ENCODE measurements at places on chromosomes 2 and 18.

DNA sequence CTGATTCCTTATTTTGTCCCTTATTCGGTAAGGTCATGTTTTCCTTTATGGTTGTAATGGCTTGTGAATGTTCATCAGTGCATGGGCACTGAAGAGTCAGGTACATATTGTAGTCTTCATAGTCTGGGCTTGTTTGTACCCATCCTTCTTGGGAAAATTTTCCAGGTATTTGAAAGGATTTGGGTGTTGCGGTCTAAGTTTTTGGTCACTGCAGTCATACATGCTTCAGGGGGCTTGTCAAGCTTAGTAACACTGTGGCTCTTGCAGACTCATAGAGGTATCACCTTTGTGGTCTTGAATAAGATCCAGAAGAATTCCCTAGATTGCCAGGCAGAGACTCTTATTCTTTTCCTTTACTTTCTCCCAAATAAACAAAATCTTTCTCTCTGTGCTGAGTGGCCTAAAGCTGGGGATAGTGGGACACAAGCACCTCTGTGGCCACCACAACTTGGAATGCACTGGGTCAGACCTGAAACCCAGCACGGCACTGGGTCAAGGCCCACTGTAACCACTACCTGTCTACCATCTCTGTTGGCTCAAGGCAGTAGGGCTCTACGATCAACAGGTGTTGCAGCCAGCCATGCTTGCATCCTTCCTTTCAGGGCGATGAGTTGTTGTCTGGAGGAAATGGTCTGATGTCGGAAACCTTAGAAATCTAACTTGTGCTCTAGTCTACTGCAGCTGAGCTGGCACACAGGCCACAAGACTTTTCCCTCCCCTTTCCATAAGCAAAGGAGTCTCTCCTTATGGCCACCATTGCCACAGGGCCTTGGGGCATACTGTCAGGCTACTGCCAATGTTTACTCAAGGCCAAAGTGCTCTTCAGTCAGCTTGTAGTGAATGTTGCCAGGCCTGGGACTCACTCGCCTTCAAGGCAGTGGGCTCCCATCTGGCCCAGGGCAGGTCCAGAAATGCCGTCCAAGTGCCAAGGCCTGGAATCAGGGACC is 21.5 kb downstream of the IL1RN start:
- no peak for DNase-seq

- DNase-seq, result peak; percentile 15
Measured at GRCh38 chr2:181305301-181306123, 151.7 kb upstream of the ITGA4 start.

DNA sequence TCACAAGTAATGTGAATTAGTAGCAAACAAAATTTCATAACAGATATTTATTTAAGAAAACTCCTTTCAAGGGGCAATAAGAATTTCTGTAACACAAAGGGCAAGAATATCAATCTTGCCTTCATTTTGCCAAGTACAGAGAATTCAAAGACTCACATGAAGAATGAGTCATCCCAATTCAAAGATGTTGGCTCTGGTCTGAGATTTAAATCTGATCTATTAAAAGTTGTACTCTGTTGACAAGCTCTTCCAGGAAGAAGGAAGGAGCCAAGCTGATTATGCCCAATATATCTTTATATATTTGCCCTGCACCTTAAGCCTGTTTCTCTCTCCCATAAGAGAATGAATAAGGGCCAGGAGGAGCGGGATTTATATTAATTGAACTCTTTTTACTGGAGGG is 55.9 kb upstream of the RPE start:
- DNase-seq, result peak; percentile 12

- no peak for DNase-seq
Measured at GRCh38 chr18:2237706-2238105, 333.6 kb downstream of the METTL4 start.

- no peak for DNase-seq
Measured at GRCh38 chr2:4695281-4695861, 992.0 kb downstream of the DCDC2C start.

- peak; percentile 47 for DNase-seq
Measured at GRCh38 chr2:230684270-230685168, 28.1 kb upstream of the CAB39 start.

DNA sequence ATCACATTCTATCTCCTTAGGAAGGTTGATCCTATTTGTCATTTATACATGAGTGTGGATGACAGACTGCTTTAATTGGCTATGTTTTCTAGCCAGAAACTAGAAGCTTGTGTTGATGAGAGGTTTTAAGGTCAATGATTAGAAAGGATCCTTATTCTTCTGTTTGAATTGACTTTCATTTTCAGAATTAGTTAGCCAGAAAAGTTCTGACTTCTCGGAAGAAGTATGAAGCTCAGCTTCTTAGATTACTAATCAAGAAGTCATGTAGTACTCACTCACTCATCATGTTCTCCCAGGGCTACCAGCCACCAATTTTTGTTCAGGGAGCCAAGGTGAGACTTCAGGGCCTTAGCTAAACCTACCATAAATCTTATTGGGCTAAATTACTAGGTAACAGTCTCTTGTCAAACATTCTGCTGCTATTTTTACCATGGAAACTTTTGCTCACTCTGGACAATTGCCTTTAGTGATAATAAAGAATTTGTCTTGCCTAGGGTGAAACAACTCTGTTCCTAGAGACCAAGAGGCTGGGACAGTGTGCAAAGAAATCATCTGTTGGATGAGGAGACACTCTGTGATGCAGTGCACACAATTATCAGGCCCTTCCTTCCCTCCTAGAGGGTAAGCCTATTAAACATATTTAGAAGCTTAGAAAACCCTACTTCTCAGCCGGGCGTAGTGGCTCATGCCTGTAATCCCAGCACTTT is 111.6 kb upstream of the DNMT3A start:
- DNase-seq, result peak; percentile 48

GRCh38 chr18:74378179-74378682 is 62.6 kb downstream of the C18orf63 start:
- peak; percentile 66 for DNase-seq

DNA sequence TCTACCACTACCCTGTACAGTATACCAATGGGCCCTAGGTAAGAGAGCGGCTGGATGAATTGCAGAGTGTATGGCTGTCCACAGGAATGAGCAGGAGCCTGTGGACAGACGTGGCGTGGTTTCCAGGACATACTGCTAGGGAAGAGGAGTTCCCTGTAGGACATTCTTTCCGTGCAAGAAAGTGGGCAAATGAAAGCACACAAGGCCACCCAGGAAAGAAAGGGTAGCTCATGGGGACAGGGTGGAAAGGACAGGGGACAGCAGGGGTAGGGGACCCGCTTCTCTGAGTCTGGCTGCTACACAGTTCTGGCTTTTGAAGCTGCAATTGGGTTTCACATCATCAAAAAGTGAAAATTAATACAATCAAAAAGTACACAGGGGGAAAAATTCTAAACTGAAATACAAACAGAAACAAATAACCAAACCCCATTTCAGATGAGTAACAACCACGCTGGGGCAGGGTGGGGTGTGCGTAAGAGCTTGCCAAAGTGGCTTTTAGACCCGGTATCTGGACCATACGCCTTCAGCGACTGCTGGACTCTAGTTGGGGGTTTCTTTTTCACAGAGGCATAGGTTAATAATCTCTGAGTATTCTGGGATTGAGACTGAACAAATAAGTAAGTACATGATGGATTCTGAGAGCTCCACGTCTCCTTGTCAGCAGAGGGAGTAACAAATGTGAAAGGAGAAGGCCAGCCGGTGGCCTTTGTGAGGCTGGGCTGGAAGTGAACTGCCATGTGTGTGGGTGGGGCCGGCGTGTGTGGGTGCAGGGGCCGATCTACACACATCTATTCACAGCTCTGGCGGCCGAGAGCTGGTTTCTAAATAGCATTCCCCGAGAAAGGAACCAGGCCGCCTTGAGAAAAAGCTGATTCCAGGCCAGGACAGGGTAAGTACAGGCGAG is 84.0 kb downstream of the HDAC4 start:
- peak; percentile 83 for DNase-seq

GRCh38 chr2:65314801-65315441 is 87.3 kb downstream of the ACTR2 start:
- no peak for DNase-seq

DNA sequence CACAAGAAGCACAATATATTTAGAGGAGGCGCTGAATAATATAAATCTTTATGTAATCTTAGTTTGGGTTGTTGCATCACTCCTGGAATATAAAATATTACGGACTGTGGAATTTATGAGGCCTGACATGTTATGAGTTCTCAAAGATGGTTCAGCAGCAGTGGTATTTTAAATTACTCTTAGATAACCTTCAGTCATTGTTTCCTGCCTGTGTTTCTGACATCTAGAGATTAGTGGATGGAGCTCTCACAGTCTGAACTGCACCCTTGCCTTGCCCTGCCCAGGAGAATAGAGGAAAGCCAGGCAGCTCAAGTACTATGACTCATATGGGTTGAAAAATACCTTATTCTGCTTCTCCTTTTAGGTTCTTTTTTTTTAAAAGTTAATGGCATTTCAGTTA is 70.0 kb downstream of the ACSL3 start:
- no peak for DNase-seq

DNA sequence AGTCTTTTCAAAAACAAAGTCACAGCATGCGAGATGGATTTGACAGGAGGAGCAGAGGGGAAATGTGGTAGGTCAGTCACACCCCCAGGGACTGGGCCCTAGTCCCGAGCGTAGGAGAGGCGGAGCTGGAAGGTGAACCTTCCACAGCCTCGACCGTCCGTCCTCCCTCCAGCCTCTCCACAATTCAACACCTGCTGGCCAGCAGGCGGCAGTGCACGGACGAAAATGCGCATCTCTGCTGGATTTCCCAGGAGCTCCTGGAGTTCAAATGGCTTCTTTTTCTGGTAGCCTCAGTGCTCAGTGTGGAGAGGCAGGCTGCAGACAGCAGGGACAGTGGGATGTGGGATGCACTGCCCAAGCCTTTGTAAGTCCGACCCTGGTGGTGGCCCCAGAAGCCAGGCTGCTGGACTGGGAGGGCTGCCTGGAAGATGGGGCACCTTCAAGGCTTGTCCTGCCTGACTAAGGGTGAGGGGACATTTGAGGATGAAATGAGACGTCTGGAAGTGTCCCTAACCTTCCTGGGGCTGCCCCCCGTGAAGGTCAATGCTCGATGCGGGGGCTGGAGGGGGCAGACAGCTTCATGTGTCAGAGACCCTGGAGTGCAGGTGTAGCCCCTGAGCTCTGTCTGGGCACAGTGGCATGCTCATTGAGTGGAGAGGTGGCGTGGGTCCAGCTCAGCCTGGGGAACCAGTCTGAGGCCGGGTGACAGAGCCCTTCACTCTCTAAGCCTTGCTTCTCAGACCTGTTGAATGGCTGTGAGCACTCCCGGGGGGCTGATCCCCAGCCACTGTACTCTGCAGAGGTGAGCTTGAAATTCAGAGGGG is 189.5 kb downstream of the TFCP2L1 start:
- DNase-seq, result peak; percentile 79

DNA sequence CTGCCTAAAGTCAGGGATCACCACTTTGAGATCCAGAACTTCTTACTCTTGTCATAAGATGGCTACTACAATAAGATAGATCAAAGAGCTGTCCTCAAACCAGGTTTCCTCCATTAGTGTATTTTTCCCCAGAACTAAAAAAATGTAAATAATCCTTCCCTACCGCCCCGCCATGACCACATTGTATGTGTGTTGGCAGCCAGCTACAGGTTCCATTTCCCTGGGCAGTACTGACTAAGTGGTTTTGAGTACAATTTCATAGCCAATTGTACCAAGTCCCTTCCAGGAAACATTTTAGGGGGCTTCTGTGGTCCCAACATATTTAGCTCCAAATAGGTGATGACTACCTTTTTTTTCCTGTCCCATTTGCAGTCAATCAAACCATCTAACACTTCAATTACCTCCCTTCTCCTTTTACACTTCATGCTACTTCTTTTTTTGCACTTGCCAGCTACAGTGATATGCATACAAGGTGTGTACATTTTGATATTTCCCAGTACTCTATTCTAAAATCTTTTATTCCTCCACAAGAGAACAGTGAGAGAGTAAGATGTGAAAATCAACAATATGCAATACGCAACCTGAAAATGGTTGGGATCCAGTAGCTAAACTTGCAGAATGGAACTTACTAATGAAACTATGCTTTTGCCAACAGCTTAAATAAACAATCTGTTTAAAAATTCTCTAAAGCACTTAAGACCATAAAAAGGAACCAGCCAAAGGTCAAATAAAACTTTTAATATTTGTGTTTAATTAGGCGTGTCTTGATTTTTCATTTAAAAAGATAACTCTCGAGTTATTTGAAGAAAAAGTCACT is 3.9 kb downstream of the PUM2 start:
- DNase-seq, result peak; percentile 13

DNA sequence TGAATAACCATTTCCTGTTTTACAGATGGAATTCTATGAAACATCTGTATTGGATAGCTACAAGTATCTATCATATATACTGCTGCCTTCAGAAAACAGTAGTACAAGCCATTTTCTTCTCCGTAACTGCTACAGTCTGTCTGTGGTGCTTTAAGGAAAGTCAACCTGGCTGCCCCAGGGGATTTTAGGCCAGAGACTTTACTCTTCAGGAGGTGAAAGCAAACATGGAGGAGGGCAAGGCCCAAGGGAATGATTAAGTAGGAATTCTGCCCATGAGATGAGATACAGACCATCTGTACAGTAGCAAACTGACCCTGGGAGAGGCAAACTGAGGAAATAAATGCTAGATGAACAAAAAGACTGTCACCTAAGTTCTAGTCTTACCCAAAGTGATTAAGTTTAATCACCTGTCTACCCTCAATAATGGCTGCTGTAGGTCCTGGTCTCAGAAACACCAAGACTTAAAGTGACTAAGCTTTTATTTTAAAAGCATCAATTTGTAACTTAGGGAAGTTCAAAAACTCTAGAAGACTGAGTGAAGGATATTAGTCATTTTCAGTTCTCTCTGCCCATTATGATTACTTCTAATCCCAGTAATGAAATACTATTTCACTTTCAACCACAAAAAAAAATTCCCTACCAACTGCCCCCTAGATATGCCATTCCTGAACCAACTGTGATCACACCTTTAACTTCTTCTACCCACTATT is 14.8 kb downstream of the MBD2 start:
- peak; percentile 38 for DNase-seq

GRCh38 chr2:169476459-169476858 is 2.8 kb upstream of the BBS5 start:
- DNase-seq, result peak; percentile 19

DNA sequence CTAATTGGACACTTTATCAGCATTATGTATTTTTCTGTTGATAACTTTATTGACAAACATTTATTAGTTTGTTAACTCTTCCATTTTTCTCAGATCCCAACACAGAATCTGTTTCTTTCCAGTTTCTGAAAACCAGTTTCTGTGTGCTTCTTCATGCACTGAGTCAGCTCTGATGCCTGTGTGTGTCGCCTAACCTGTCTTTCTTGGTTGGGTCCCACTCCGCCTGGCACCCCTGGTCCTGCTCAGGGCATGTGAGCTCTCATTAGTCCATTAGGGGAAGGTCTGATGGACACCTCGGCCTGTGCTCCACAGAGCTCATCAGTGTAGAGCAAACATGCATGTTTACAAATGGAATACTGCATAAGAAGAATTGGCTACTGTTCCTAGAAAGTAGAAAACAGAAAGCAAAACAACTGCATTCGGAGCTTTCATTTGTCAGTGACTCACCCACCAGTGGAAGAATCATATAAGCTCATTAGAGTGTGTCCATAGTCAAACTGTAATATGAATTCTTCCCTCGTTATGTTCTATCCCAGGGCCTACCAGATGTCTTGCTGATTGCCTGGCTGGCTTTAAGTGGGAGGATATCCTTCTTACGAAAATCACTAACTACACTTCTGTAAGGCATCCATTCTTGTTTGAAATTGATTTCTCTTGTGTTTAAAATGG is 137.7 kb downstream of the SNTG2 start:
- DNase-seq, result peak; percentile 55

- DNase-seq, result no peak
Measured at GRCh38 chr2:27690052-27690451, 26.4 kb downstream of the SLC4A1AP start.

- peak; percentile 25 for DNase-seq
Measured at GRCh38 chr2:54773838-54774237, 50.4 kb downstream of the EML6 start.

GRCh38 chr2:147715807-147716206 is 129.0 kb upstream of the ACVR2A start:
- peak; percentile 20 for DNase-seq
